ENCODE measurements at places on chromosomes 5 and 9. TPM values are rescaled to one million over a fixed set of nuclear protein-coding genes. Genes with fewer than 3 reads are reported as not detected.

DNA sequence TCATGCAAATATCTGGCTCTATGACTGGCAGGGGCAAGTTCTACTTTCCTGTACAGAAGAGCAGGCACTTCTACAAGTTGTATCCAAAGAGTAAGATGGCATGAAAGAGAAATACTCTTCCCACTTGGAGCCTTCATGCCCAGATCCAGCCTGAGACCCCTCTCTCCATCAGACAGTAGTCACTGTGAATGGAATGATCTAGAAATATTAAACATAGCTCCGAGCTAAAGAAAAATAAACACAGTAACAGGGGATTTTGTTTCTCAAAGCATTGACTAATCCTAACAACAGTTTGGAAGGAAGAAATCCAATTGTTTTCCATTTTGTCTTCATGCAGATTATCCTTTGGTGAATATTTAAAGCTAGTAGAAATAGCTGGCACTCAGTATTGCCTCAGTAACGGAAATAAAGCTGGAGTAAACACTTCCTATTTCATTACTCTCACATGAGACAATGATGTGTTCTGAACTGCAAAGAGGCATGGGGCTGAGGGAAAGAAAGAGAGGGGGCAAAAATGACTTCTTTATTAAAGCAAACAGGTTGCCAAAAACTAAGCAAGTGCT is 100.0 kb downstream of the SEMA5A start:
- no peak for DNase-seq

DNA sequence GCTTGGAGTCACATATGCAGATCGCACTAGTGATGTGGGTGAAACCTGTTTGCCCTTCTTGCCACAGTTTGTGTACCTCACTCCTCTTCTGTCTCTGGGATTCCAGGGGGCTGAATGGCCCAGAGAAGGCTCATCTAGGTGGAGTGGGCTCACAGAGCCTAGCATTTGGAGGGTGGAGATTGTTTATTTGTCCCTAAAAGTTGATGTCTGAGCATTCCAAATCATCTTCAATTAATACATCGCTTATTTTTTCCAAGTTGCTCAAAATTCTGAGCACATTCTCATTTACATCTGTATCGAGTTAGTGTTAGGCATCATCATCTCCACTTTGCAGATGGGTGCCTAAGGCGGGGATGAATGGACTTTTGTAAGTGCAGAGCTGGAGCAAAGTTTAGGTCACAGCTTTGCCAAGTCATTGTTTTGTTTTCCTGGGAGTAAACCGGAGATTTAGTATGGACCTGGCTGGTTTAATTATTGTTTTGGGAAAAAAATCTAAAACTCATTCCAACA is 2.0 kb downstream of the ABL1 start:
- DNase-seq, result no peak

The IL33 gene
- 8.9 TPM for polyA plus RNA-seq

DNA sequence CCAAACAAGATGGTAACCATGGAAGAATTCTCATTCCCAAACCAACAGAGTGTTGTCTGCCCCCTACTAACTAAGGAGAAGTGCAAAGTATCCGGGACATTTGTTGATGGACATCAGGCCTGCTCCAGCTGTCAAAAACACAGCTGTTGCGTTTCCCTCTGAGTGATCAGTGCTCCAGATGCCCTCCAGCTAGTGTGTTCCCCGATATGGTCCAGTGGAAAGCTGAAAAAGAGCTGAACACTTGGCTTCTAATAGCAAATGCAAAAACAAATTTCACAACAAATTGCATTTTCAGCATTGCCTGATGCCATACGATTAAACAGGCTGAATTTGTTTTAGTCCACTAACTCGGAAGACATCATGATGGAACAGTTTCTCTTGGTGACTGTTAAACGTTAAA is 1398.7 kb downstream of the PTPRD start:
- DNase-seq, result no peak

- no peak for DNase-seq
Observed at GRCh38 chr9:35771943-35772342, 17.9 kb upstream of the MSMP start.

DNA sequence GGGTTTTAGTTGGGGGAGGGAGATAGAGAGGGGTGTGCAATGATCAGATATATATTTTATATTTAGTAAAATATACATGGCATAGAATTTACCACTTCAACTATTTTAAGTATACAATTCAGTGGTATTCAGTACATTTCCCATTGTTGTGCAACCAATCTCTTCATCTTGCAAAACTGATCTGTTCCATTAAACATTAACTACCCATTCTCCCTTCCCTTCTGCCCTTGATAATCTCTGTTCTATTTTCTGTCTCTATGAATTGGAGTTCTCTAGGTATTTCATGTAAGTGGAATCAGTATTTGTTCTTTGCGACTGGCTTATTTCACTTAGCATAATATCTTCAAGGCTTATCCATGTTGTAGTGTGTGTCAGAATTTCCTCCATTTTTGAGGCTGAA is 38.6 kb downstream of the TGFBI start:
- DNase-seq, result no peak

The PTGES2 gene
- polyA plus RNA-seq, result 43.5 TPM

The IFNA13 gene
- not detected for polyA plus RNA-seq

DNA sequence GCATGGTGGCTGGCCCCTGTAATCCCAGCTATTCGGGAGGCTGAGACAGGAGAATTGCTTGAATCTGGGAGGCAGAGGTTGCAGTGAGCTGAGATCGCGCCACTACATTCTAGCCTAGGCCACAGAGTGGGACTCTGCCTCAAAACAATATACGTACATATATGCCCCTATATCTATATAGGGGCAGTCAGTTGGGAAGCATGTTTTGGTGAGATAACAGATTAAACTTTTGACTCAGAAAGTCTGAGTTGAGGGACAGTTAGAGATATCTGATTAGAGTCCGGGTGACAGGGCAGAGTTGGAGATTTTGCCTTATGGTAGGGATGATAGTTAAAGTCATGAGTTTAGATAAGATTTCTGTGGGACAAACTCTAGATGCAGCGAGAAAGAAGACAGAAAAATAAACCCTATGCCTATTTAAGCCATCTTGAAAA is 71.8 kb upstream of the ALDH1A1 start:
- DNase-seq, result no peak

- no peak for DNase-seq
Observed at GRCh38 chr5:98638701-98639100, 134.8 kb upstream of the RGMB start.

The SKP1 gene
- polyA plus RNA-seq, result 984 TPM

DNA sequence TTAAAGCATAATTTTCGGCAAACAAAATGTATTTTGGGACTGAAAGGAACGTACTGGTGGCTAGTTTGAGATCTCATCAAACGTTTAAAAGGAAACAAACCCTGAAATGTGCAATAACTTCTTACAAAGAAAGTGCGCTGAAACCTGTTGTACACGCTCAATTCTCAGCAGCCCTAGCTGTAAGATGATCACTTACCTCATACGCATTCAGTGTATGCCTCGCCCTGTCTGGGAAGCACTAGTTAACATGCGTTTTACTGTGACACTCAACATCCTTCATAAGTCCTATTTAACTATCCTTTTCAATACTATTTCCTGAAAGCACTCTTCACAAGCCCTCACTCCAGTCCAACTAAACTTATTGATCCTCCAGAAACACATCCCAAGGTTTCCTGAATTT is 485.0 kb upstream of the EDIL3 start:
- no peak for DNase-seq

GRCh38 chr5:149851211-149851610 is 93.4 kb downstream of the PDE6A start:
- no peak for DNase-seq

GRCh38 chr5:11234501-11234911 is 473.5 kb upstream of the DAP start:
- DNase-seq, result no peak

- no peak for DNase-seq
Observed at GRCh38 chr9:124007565-124008302, 3.8 kb upstream of the LHX2 start.

- no peak for DNase-seq
Observed at GRCh38 chr9:17272536-17272935, 137.7 kb downstream of the CNTLN start.

GRCh38 chr5:88895681-88896501 is 12.9 kb upstream of the MEF2C start:
- DNase-seq, result no peak

The TXNDC8 gene
- polyA plus RNA-seq, result not detected

GRCh38 chr5:111735583-111736270 is 21.3 kb downstream of the NREP start:
- no peak for DNase-seq

GRCh38 chr9:71806901-71807307 is 38.6 kb upstream of the CEMIP2 start:
- DNase-seq, result peak; percentile 15

- no peak for DNase-seq
Observed at GRCh38 chr9:80692751-80693150, 996.6 kb downstream of the TLE1 start.

DNA sequence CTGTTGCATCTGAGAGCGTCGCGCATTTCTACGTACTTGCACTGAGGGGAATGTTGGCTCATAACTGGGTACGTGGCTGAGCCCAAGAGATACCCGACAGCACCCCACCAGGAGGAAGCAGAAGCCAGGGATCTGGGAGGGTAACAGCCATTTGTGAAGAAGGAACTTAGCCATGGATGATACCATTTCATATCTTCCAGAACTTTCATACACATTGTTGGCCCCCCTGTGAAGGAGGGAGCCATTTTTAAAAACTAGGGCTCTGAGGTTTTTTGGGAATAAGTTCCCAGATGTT is 101.4 kb upstream of the SLC44A1 start:
- DNase-seq, result no peak

Measured in right renal cortex interstitium (tissue), 3 donors.